Stimulated activated naive CD8-positive, alpha-beta T cell treated with anti-CD3 and anti-CD28 coated beads, Interleukin-15, amount 100 ng/mL, for 72 hours (primary cell): ENCODE measurements at places on chromosomes 12 and 14.

- DNase-seq = no peak
These were observed 149.0 kb upstream of the PRMT8 start for GRCh38 chr12:3342051-3342450.

GRCh38 chr12:125129179-125129571, 63.9 kb downstream of the AACS start:
- DNase-seq = no peak

DNA sequence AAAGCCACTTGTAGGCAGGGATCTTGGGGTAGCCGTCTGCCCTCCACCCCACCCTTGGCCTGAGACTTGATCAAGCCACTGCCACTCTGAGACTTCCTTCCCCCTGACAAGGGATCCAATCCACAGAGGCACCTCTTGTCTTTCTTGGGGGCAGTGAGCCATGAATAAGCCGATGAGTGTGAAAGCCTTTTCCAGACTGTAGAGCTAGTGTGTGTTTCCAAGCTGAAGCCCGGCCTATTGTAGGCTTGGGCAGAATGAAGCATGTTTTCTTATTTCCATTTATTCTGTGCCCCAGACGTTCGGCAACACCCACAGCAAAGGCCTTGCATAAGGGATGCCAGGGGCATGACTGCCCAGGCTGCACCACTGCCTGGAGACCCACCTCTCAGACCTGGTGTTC, 991.6 kb downstream of the BCL11B start:
- no peak for DNase-seq

- no peak for DNase-seq
These were observed 84.0 kb downstream of the SYNE3 start for GRCh38 chr14:95432144-95433093.

DNA sequence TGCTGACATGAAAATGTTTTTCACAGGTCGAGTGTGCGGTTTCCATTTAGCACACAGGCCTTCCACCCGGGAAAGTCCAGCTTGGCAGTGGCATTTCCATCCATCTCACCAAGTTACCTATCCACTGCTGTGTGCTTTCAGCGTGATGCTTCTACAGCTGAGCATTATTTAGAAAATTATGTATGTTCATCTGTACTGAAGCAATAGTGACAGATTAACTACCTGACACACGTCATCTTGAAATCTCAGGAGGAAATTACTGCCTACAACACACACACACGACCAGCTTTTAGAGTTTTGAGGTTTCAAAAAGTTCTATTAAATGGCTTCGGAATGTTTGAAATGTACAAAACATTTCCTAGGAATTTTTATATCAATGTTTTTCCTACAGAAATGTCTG, 39.4 kb downstream of the IFNG-AS1 start:
- DNase-seq = no peak

- no peak for DNase-seq
These were observed 66.1 kb upstream of the BCAT1 start for GRCh38 chr12:25014961-25015360.

GRCh38 chr12:120425797-120426196, 12.1 kb upstream of the COX6A1 start:
- no peak for DNase-seq

DNA sequence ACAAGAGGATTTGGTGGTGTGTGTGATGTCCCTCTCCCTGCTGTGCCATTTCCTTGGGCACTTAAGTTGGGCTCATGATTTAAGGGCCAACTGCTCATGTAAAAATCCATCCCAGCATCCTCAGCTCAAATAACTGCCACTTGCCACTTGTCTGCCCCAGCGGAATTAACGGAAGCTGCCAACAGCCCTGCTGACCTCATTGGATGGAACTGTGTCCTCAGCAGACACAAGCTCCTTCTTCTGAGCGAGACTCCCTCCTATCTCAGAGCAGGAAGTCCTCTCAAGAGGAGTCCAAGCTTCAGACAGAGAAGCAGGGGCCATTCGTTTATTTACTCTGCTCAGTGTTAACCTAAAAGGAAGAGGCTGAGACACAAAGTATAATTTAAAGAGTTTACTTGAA, 29.6 kb upstream of the PRMT8 start:
- DNase-seq = no peak

- DNase-seq = no peak
These were observed 87.3 kb downstream of the SUDS3 start for GRCh38 chr12:118463677-118464076.

DNA sequence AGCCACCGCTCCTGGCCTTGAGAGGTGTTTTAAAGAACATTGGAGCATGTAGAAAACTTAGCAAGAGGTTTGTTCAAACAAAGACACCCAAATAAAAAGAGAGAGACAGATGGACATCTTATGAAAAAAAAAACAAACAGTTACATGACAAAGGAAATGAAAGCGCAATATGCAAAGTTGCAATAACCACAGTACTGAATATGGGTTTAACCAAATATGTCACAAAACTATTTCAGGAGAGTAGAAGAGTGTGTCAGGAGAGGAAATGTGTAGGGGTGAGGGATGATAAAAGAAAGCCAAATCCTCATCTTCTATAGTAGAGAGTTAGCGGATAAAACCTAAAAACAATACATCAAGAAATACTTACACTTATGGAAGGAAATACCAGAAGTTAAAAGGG, 98.4 kb downstream of the GTF2A1 start:
- DNase-seq = no peak

DNA sequence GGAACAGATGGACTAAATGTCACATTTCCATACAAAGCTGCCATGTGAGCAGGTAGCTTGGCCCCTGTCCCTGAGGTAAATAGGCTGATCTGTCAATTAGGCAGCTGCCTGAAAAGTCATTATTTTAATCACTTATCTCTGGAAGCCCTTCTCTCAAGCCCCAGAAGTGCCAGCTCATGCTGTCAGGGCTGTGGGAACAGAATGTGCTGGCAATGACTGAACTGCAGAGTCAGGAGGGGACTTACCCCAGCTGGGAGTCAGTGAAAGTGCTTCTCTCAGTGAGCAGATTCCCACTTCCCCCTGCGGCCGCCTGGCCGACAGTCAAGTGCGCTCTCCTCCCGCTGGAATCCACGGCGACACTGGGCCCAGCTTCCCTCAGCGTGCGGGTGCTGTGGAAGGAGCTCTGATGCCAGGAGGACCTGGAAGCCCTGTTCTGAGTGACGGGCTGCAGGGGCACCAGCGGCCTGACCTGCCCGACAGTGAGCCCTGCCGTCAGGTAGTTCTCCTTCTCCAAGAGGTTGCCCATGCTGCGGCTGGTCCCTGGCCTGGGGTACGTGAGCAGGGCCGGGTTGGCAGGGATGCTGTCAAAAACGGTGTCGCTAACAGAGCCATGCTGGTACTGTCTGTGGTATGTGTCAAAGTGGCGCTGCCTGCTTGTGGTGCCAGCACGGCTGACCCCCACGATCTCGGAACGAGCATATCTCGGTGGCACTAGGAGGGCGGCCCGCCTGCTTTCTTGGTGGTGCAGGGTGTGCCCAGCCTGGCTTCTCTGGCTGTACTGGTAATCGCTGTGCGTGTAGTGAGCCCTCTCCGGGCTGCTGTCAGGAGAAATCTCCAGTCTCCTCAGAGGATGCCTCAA, 18.7 kb downstream of the PKP2 start:
- no peak for DNase-seq

GRCh38 chr12:34605955-34606748, 583.9 kb downstream of the ALG10 start:
- DNase-seq = no peak

DNA sequence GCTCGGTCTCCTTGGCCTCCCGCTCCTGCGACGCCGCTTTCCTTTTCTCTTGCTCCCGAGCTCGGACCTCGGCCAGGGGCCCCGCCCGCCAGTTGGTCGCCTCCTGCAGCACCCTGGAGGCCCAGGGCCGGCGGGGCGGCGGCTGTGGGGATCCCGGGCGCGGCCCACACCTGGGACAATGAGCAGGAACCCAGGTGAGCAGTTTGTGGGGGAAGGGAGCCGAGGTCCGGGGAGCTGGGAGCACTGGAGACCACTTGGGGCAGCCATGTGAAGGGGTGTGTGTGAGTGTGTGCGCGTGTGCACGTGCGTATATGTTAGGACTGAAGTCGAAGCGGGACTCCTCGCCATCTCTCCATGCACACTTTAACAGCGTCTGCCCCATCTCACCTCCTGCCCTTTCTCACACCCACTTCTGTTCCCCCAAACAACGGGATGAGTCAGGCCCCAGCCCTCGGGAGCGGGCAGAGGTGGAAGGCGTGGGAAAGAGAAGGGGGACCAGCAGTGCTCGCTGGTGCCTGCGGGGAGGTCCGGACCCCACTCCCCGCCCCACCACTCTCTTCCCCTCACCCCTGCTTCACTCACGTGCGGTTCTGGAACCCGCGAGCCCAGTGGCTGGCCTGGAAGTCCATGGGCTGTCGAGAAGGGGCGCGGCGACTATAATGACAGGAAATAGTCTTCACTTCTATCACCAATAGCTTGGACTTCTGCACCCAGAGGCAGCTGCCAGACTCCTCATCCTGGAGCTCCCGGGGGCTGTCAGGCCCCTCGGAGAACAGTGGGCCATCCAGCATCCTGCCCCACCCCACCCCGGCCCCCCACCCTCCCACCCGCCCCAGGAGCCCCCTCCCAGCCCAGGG, 450 bp downstream of the DDN start:
- no peak for DNase-seq

GRCh38 chr14:94548999-94549985, 11.9 kb upstream of the SERPINA4 start:
- peak; percentile 49 for DNase-seq

DNA sequence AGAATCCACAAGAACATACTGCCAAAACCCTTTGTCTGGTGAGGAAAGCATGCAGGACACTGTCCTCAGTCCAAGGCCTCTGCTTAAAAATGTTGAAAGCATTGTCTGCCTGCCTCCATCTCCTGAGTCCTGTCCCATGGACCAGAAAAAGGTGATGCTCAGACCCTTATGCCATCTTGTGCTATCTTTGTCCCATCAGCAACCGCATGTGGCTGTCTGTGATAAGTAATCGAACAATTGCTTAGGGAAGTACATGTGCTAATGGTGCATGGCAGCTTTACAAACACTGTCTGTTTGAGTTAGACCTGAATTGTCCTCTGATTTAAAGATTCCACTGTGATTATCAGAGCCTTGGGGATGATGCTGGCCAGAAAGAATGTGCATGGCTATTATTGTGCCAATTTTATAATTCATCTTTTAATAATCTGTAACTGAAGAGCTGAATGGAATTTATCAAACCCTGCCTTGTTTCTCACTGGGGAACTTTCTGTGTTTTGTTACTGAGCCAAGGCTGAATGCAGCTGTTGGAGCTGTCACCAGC, 177.5 kb downstream of the DACT1 start:
- no peak for DNase-seq

GRCh38 chr12:118908811-118909210, 72.5 kb upstream of the SRRM4 start:
- DNase-seq = no peak

GRCh38 chr12:64256166-64256800, 34.2 kb upstream of the KICS2 start:
- DNase-seq = no peak

DNA sequence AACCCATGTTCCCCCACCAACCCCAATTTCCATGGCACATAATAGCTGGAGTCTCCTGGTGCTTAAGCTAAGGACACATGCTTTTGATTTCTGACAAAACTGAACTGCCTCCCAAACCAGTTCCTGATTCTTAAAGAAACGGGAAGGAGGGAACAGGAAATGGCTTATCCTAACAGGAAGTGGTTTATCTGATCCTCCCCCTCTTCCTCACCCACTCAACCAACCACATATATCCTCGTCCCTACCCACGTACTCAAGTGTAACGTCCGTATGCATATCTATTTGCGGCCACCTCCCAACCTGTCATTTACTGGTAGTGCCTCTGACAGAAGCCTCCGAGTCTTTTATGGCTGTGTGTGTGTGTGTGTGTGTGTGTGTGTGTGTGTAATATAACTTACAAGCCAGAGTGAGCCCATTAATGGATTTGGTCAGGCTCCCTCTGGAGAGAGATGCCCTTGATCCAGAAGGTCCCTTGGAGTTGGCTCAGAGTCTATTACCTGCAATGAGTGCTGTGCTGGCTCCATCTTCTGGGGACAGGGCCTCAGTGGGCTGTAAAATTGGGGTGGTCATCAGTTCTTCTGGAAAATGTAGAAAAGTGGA, 7.7 kb downstream of the DAZAP2 start:
- peak; percentile 38 for DNase-seq

DNA sequence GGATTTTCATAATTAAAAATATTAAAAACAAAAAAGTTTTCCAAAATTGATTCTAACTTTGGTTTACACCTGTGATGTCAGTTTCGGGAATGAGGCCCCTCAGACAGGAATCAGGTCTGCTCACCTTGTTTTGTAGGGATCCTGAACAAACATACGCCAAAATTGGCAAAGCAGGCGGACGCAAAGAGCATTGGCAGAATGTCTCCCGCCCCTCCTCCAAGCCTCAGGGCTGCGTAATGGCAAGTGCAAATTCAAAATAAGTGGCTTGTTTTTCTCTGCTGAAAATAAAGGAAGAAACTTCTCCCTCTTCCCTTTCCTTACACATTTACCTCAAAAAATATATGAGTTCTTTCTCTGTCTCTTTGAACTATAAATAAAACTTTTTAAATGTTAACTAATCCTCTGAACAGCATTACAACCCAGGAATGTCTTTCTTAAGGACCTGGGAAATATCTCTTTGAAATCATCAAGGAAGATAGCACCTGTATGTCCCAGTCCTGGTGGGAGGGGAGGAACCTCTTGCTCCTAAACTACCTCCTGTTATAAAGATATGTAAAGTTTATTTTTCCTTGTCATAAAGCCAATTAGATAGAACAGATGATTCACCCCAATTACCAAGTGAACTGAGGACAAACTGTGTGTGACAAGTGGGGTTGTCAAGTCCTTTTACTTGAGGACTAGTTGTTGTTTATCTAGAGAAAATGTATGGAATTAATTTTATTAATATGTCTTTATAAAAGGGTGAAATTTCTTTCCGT, 16.5 kb downstream of the OR6J1 start:
- no peak for DNase-seq

GRCh38 chr12:11961686-11962085, 109.1 kb upstream of the BCL2L14 start:
- no peak for DNase-seq

- DNase-seq = no peak
These were observed 4.6 kb downstream of the MYF5 start for GRCh38 chr12:80721326-80721725.

DNA sequence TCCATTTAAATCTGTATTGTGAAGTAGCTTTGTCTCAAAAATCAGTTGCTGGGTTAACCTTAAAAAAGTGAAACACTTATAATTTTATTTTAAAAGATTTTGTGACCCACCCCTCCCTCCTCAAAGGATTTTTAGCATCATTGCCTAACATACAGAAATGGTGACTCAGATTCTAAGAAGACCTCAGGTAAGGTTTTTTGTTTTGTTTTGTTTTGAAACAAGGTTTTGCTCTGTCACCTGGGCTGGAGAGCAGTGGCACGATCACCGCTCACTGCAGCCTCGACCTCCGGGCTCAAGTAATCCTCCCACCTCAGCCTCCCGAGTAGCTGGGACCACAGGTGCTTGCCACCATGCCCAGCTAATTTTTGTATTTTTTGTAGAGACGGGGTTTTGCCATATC, 74.2 kb downstream of the GNS start:
- no peak for DNase-seq

- DNase-seq = no peak
These were observed 35.6 kb downstream of the FIGNL2 start for GRCh38 chr12:51812871-51813270.

DNA sequence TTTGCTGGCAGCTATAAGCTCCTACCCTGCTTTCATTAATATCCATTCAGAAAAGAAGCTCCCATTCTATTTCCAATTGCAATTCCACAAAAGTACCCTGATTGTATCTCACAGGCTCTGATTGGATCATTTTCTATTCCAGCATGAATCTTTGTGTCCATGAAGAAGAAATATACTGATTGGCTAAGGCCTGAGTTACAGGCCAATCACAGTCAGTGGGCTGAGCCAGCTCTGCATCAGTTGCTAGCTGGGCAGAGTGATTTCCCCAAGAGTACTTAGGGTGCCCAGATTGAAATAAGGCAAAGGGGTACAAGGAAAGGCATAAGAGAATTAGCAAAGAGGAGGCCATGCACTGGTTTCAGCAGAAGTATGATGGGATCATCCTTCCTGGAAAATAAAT, 14.4 kb downstream of the ART4 start:
- no peak for DNase-seq
